Activated T-helper 1 cell treated with anti-CD3 and anti-CD28 coated beads, Interleukin-2, amount 50 U/mL, for 16 hours (primary cell): ENCODE measurements at places on chromosomes 5 and 9.
A peak's percentile ranks its signal among the peaks of the same experiment; 100 is the strongest.

GRCh38 chr9:92496396-92497176, 14.3 kb upstream of the ASPN start:
- no peak for DNase-seq

DNA sequence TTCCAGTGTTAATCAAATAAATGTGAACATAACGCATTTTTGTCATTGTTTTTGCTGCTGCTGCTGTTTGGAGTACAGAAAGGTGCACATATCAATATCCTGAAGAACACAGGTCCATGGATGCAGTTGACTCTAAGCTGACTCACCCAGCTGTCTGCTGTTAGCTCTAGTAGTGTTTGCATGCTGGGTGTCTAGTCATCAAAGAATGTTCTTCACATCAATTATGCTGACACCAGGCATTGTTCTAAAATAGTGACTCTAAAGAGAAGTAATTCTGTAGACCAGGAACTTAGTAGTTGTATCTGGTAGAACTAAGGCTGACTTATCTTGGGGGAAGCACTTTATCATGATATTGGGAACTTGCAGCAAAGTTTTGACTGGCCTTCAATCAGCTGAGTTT, 55.7 kb upstream of the DPYSL3 start:
- no peak for DNase-seq

GRCh38 chr9:132069046-132069898, 10.4 kb downstream of the MED27 start:
- DNase-seq: no peak

DNA sequence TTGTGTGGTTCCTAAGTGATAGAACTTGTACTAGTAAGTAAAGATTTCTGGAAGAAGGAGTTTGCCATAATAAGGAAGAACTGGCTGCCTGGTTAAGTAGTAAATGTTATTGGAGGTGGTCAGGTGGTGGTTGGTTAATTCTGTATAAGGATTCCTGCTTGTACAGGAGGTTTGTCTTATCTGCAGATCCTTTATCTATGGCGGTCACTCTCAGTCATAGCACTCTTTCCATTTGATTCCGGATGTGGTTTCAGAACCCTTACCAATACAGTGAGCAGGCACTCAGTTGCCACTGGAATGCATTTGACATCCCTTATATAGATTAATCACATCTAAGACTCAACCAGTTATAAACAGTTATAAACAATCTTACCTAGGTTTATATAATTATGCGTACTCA, 50.3 kb downstream of the RAD50 start:
- no peak for DNase-seq

- peak; percentile 42 for DNase-seq
Observed at GRCh38 chr5:172173564-172174153, 14.4 kb downstream of the STK10 start.

DNA sequence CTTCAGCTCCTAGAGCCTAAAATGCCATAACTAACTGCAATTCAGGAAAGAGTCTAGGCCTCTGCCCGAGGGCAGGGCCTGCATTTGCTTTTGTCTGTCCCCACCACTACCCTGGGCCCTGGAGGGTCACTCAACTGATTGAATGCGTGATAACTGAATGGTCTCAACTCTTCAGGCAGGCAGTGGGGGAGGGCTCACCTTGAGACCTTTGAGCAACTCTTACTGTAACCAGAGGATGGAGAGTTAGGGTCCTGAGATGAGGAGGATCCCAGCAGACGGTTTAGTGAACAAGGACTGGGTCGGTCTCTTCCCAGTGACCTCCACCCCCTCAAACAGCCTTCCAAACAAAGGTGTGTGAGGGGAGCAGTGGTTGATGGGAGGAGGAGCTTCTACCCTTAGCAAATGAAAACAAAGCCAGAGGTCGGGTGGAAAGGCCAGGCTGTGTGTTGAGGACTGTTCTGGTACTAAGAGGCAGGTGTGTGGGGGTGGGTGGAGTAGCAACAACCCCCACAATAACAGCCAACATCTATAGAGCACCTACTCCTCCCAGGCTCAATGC, 59.4 kb downstream of the CXXC5 start:
- DNase-seq: no peak

- no peak for DNase-seq
Observed at GRCh38 chr9:122050167-122050566, 42.9 kb downstream of the TTLL11 start.

DNA sequence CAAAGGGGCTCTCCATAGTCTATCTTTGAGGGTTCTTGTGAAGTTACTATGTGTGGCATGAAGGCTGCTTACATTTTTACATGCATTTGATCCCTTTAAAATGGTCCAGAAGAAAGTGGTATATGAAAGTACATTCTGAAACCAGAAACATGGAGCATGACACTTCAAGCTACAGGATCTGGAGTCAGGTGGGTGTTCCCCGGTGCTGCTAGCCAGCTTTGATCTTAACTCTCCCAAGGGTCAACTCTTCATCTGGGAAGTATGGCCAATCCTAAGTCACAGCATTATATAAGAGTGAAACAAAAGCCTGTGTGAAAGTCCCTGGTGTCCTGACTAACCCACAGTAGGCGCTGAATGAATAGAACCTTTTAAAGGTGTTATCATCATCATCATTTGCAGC, 91.0 kb upstream of the TAS2R1 start:
- DNase-seq: no peak

- no peak for DNase-seq
Observed at GRCh38 chr9:137267933-137268355, 9.6 kb upstream of the TOR4A start.

GRCh38 chr9:130665029-130665430, 636 bp downstream of the PRDM12 start:
- no peak for DNase-seq

DNA sequence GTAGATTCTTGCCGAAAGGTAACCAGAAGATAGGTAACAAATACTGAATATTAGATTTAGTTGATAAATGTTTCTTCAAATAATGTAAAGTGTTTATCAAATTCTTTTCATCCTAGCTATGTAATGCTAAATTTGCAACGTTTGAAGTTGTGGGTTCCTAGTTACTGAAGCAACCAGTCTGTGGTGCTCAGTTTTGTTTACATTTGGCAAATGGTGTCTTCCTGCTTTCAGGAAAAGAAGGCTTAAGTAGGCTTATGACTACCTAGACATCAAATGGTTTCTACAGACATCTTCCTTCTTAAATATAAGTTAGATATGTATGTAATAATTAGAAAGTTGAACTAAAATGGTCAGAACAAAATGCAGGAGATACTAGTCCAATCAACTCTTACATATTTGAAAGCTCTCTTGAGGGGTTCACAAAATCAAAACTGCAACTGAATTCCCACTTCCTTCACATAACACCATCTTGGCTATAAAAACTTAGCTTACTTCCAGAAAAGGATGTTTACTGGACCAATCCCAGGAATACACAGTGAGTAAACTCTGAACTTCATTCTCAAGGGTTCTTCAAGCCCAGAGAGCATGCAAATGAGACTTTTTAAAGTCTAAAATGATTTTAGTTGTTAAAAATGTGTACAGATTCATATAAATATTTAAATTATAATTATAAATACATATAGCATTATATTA, 125.7 kb upstream of the ITGA1 start:
- DNase-seq: no peak

- DNase-seq: no peak
Observed at GRCh38 chr5:37517686-37518085, 138.6 kb downstream of the WDR70 start.

DNA sequence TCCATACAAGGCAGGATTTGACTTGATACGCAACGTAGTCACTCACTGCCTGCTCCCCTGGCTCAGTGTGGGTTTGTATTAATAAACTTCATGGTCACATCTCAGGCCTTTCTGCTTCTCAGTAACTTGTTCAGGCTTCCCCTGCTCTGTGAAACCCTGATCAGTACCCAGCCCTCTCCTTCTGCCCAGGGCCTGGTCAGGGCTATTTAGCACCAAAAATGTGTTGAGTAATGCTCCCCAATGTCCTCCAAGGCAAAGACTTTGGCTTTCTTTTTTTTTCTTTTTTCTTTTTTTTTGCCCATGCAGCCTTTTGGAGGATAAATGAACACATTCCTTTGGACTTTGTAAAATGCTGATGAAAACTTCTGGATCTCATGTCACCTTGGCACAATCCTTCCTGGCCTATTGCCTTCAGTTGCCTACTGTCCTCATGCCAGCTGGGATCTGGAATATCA, 399.2 kb upstream of the KLF4 start:
- no peak for DNase-seq

GRCh38 chr5:90915393-90915792, 356.8 kb downstream of the ADGRV1 start:
- DNase-seq: no peak

GRCh38 chr9:136484153-136485048, 1.6 kb upstream of the SEC16A start:
- peak; percentile 20 for DNase-seq

DNA sequence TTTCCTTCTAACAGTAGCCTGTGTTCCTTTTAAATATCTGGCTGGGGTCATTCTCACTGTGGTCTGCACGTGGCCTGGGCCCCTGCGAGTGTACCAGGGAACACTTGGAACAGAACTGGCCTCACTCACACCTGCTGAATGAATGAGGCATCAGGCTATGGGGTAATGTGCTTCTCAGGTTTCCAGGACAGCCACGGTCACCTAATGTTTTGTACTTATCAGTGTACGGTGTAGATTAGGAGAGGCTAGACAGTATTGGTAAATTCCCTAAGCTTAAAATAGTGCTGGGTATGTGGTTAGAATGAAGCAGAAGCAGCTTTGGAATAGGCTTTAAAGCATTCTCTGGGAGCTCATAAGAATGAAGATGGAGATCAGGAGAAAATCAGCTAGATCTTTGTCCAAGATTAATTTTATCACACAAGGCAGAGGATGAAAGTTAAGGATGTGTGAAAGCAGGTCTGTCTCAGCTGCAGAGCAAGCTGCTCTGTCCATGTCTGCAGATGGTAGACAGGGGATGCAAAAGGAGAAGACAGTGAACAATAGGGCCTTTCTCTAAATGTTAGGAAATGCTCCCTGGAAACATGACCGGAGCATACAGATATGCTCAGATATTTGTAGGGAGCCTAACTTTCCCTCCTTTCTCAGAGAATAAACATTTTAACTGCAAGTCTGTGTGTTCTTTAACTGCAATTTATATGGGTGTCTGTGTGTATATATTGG, 267.5 kb downstream of the NR3C1 start:
- DNase-seq: no peak
